ENCODE measurements at places on chromosomes 2 and 18.

- DNase-seq, result no peak
Observed at GRCh38 chr2:141137122-141137693, 993.6 kb downstream of the LRP1B start.

DNA sequence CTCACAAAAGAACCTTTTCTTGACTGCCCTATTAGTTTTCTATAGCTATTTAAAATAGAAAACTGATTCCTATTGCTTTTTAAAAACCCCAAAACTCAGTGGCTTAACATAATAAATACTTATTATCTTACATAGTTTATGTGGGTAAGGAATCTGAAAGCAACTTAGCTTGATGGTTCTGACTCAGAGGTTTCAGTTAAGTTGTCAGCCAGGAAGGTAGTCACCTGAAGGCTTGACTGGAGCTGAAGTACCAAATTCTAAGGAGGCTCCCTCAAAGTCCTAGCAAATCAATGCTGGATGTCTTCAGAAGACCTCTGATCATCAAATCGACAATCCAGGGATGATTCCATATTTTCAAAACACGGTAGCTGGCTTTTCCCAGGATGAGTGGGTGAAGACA, 546.6 kb upstream of the CDH2 start:
- DNase-seq, result no peak

- DNase-seq, result peak; percentile 87
Observed at GRCh38 chr2:36650031-36650829, 46.3 kb upstream of the VIT start.

DNA sequence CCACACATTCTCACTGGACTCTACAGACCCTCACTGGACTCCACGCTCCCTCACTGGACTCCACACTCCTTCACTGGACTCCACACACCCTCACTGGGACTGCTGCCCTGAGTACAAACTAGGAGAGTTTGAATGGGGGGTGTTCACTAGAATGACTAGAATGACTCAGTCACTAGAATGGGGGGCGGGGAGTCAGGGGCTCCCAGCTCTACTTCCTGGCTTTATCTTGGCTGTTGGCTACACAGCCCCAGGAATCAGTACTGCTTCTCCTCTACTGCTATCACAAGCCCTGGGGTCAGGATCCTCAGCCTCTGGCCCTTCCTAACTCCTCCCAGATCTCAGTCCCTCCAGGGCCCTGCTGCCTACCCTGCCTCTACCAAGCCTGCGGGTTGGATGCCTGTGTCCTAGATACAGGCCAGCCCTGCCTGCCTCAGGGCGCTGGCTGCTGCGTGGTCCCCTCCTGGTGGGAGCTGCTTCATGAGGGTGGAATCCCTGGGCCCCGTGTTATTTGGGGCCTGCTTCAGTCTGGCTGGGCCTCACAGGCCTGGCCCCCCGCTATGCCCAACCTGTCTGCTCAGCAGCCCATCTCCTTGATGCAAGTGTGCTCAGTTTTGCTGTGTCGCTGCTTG, 7.8 kb downstream of the PTMA start:
- DNase-seq, result peak; percentile 17

DNA sequence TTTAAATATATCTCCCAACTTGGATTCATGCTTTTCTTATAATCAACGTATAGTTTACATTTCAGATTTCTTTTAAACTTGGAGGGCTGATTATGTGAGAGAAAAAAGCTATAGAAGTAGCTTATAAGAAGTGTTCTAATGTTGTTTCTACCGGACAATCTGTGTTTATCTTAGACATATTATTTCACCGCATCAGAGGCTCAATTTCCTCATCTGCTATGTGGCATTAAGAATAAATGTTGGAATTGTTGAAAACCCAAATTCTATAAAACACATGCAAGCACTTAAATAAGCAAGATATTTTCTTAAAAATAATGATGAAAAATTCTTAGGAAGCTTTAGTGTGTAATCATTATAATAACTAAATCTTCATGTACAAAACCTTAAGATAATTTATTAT, 407.9 kb downstream of the HRH4 start:
- no peak for DNase-seq

- DNase-seq, result no peak
Observed at GRCh38 chr2:30224151-30224550, 7.2 kb upstream of the LBH start.

DNA sequence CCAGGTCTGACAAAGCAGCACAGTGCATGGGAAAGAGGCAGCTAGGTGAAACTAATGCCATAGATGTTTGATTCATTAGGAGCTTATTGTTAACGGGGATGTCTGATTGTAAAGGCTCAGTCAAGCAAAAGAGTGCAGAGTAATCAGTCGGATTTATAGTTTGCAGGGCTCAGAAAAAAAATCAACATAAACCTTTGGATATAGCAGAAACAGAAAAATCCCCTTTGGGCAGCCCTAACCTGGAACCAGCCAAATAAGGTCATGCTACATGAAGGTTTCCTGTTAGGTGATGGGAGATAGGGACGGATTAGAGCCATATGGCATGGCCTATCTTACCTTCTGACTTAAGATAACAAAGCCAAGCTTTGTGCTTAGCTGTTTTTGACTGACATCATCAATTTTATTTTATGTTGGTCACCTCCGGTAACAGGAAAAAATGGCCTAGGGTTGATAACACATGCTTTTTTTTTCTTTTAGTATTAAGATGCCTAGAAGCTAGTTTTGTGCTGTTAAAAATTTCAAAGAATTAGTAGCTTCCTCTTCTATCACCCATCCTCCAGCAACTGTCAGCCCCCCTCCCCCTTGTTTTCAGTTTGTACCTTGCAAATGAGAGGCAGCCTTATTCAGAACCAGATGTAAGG, 60.7 kb upstream of the ZEB2 start:
- DNase-seq, result no peak

DNA sequence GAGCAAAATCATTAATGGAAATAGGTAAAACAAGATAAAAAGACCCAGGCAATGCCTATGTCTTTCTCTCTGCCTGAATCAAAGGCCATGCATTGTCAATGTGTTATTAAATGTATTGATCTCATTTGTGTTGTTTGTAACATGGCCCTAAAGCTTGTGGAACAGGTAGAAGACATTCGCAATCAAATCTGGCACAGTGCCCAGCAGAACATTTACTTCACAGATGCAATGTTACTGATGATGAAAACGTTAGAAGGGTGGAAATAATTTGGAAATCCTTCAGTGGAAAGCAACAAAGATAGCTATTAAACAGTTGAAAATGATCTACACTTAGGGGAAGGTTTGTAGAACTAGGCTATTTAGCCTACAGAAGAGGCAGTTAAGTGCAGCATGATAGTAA, 368.2 kb downstream of the EPHA4 start:
- DNase-seq, result no peak

DNA sequence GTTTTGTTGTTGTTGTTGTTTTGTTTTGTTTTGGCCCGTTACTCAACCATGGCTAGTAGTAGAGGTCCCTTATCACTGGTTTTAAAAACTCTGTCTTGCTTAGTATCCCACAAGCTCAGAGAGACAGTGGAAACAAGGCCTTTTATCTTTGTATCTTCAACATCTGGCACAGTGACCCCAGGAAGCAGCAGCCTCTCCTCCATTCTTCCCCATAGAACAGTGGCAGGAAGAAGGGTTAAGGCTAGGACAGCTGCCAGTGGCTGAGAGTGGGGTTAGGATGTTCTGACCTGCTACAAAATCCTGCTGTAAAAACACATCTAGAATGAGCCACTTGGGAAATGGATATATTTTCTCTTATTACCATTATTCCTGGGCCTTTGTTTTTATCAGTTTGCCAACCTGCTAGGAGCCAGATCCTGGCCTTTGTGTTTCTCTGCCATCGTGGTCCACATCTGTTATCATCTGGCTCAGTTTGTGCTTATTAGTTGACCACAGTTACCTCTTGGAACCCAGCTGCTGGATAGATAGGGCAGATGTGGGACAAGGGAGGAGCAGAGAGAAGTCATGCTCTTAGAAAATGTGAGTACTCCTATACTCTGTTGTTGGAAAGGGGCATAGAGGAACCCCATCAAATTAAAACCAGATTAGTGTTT, 246.8 kb downstream of the AGPS start:
- no peak for DNase-seq

DNA sequence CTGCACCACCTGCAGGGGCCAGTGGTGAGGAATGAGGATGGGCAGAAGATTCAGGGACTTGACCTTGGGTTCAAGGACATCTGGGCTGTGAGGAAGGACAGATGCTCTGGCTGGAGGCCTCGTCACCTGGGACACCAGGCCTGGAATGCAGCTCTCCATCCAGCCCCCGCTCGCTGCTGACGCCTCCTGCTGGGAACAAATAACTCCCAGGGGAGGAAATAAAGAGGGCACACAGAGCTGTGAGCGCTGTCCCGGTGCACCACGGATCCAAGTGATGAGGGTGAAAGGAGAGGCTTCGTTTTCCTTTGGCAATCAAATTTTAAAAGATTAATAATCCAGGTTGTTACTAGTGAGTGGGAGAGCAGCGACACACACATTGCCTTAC, 368.0 kb upstream of the MYT1L start:
- no peak for DNase-seq

- DNase-seq, result no peak
Observed at GRCh38 chr2:142871396-142871795, 6.1 kb upstream of the KYNU start.

- no peak for DNase-seq
Observed at GRCh38 chr2:20179755-20180594, 45.0 kb downstream of the SDC1 start.

GRCh38 chr18:36299015-36299414, 1.5 kb downstream of the FHOD3 start:
- DNase-seq, result no peak

GRCh38 chr2:65031341-65032018, 24.7 kb upstream of the CEP68 start:
- no peak for DNase-seq

DNA sequence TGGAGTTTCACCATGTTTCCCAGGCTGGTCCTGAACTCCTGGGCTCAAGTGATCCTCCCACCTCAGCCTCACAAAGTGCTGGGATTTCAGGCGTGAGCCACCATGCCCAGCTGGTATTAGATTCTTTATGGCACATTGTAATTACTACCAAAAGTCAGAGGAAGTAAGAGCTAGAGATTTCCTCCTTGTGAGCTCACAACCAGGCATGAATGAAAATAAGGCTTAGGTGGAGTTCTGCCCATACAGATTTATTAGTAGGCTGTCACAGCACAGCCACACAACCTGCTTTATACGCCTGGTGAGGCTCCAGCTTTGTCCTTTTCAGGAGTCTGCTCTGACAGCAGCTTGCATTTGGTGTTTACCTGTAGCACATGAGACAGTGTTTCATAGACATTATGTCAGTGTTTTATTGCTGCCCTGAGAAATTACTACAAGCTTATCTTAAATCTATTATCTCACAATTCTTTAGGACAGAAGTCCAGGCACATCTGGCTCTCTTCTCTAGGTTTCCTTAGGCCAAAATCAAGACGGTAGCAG, 156.6 kb downstream of the TANC1 start:
- no peak for DNase-seq

- no peak for DNase-seq
Observed at GRCh38 chr2:100390001-100390940, 27.2 kb downstream of the CHST10 start.

GRCh38 chr2:116809109-116809508, 1005.4 kb upstream of the DDX18 start:
- DNase-seq, result no peak

DNA sequence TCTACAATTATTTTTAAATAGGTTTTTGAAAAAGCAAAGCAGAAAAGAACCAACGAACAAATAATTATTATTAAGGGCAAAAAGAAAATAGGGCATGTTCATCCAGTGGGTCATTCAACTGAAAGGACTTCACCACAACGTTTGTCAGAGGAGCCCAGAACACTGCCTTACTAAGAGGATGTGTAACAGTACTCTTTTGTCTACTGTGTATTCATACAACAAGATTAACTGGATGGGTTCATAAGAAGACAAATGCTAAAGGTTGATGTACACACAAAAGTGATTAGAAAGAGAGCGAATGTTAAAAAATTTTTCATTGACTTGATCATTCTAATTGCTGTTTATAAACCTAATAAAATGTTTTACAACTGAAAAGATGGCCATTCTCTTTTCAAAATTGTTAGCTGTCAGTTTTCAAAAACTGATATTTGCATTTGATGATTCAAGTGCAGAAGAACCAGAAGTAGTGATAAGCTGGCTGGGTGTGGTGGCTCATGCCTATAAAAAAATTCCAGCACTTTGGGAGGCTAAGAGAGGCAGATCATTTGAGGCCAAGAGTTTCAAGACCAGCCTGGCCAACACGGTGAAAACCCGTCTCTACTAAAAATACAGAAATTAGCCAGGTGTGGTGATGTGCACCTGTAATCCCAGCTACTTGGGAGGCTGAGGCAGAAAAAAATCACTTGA, 33.1 kb downstream of the MGAT4A start:
- no peak for DNase-seq

- DNase-seq, result no peak
Observed at GRCh38 chr2:224180810-224181209, 141.7 kb upstream of the SERPINE2 start.

GRCh38 chr2:121816797-121817196, 61.3 kb downstream of the TSN start:
- no peak for DNase-seq

DNA sequence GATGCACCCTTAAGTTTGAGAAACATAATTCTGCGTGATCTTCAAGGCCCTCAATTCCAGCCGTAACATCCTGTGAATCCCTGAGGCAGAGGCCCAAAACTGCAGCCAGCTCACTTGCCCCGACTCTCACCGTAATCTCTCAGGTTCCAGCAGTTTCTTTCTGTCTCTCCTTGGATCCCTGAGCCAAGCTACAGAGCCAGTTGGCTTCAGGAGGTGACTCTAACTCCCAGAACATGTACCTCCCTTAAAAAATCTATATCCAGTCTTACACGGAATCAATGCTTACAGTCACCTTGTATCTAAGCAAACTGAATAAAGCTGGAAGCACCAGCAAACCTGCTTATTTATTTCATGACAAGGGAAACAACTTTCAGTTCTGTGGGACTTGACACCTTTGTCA, 300.4 kb downstream of the SETBP1 start:
- no peak for DNase-seq

- no peak for DNase-seq
Observed at GRCh38 chr2:42830922-42831574, 38.7 kb upstream of the HAAO start.

DNA sequence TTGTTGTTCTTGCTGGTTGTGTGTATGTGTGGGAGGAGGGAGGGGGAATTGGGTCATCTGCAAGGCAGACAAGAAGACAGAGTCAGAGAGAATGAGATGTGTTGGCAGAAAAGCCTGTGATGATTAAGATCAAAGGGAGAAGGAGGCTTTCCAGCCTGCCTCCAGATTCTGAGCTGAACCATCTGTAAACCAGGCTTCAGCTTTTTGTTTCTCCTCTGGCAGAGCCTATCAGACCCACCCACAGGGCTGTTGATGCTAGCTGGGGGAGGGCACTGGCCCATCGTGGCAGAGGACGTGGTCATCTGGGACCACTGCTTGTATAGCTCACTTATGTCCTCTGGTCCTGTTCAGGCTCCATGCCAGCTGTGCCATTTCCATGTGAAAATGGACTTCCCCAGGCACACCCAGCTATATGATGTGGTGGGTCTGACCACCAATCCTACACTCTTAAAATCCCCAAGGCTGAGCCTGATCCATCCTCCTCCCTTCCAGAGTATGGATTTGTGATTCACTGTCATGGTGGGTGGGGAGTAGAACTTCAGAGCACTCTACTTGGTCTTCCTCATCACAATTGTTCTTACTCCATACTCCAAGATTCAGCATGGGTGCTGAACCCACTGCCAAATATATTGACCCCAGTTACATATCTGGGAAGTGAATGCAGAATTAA, 27.8 kb upstream of the COL6A3 start:
- DNase-seq, result peak; percentile 82

All from HCEC 1CT (cell line).